Occipital lobe (tissue), 3 donors: ENCODE measurements at places on chromosomes 13 and 19.

DNA sequence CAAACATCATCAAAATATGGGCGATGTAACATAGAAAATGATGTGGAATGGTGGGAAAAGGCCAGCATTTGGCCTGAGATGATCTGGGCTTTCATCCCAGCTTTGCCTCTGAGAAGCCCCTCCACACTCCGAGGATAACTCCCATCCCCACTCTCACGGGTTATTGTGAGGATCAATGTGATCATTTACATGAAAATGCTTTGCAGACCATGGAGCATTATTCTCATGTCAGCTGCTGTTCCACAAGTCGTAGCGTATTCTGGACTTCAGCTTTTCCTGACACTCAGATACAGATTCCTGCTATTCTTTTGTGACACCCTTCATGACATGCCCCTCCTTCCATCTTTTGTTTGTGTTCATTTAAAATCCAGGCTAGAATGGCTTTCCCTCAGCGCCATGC, 86.5 kb downstream of the NUFIP1 start:
- DNase-seq: no peak

- DNase-seq: peak; percentile 87
Observed at GRCh38 chr19:6393074-6393982, at the start of gene GTF2F1. TSS of gene GTF2F1 (minus strand) at chr19:6393164. CDS start at chr19:6392995, 169 bp downstream.

- DNase-seq: no peak
Observed at GRCh38 chr13:101624981-101625380, 172.5 kb downstream of the ITGBL1 start.

DNA sequence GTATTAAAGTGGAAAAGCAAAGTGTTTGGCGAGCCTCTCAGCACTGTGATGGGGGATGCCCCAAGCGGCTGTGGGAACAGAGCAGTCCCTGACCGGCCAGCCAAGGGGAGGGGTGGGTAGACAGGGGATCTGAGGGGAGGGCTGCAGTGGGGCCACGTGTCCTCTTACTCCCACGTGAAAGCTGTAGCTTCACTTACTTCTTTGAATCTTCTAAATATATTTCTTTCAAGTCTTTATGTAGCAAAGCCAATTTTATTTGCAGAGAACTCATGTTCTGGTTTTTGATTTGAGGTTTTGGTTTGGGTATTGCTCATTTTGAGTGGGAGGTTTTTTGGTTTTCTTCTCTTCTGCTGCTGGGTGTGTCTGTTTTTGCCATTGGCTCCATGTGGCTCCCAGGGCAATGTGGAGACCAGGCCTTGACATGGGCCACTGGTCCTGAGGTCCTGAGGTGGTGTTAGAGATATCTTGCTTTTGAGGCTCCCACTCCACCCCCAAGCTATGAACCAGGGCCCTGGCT, 17.7 kb upstream of the OVOL3 start:
- DNase-seq: no peak

- no peak for DNase-seq
Observed at GRCh38 chr19:51203916-51204315, 21.0 kb upstream of the CD33 start.

- peak; percentile 78 for DNase-seq
Observed at GRCh38 chr19:47608969-47609905, at the start of gene BICRA. TSS of gene BICRA (plus strand) at chr19:47609134. CDS start at chr19:47673575, 64,441 bp downstream.

DNA sequence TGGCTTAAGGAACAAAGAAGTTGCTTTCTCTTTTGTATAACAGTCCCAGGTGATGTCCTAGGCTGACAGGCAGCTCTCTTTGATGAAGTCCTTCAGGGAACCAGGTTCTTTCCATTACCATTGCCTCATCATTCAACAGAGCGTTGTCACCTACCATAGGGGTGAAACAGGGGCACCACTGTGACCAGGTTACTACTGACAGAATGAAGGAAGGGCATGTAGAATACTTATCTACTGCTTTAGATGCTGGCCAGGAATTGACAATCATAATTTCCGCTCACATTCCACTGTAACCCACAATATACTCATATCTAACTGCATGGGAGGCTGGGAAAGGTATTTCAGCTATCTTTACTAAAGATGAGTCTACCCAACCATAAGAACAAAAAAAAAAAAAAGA, 148.0 kb upstream of the FNDC3A start:
- no peak for DNase-seq

- no peak for DNase-seq
Observed at GRCh38 chr13:110880627-110881026, 34.2 kb downstream of the ANKRD10 start.

DNA sequence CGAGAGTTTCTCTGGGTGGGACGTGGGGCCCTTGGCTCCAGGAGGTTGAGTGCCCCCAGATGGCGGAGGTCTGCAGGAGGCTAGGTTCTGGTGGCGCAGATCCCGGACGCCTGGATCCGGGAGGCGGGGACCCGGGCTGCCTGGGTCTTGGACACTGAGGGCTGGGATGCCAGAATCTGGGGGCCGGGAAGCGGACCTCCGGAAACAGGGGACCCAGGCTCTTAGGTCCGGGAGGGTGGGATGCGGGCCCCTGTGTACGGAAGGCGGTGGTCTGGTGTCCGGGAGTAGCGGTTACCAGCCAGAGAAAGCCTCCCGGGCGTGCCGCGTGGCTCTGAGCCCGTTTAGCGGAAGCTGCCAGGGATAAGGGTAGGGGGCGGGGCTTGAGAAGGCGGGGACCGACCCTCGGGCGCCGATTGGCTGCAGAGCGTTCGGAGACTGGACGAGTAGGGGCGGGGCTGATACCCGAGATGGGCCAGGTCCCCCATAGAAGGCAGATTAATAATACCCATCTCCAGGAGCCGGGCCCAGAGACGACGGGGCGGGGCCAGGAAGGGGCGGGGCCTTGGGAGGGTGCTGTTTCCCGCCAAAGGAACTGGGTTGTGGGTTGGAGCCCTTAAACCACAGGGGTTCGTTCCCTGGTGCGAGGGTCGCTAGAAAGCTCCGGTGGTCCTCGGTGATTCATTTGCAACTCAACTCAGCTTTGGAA, at the start of gene SLC1A5:
SLC1A5 (minus strand) TSS at position 333 of the 706 bp plus-strand sequence. CDS start 629 bp downstream, outside the sequence.
- DNase-seq: peak; percentile 49

DNA sequence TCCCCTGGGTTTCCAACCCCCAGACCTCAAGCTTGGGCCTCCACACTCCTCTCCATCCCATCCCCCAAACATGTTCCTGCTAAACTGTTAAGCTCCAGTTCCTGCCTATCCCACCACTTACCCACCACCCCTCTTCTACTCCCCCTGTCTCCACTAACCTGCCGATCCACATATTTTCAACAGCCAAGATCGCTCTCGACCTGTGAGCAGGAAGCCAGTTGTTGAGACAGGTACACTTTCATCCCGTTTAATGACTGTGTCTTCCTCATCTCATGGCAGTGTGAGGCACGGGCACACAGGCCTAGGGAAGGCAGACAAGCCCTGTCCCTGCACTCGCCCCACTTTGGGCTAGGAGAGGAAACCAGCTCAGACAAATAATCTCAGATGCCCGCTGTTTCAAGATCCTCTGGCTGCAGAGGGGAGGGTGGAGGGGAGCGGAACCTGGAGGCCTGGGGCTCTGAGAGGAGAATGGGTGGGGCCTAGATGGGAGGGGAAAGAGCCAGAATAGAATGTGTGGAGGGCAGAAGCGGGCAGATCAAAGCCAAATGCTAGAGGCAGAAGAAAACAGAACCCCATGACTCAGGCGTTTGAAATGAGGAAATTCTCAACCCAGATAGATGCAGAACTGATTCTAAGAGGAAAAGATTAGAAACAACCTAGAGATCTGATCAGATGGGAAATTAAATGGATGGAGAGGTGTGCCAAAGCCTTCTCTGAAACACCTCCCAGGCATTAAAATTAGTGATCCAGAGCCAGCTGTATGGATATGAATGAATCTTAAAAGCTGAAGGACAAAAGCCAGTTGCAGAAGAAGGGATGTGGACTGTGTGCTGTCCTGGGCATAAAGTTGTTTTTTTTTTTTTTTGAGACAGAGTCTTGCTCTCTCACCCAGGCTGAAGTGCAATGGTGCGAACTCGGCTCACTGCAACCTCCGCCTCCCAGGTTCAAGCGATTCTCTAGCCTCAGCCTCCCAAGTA, 16.9 kb upstream of the CYP2S1 start:
- no peak for DNase-seq
